Stimulated activated CD4-positive, alpha-beta T cell treated with anti-CD3 and anti-CD28 coated beads, Interleukin-1b, Interleukin-23, amount 100 ng/mL, for 1 hour (primary cell): ENCODE measurements at places on chromosomes 4 and X.

DNA sequence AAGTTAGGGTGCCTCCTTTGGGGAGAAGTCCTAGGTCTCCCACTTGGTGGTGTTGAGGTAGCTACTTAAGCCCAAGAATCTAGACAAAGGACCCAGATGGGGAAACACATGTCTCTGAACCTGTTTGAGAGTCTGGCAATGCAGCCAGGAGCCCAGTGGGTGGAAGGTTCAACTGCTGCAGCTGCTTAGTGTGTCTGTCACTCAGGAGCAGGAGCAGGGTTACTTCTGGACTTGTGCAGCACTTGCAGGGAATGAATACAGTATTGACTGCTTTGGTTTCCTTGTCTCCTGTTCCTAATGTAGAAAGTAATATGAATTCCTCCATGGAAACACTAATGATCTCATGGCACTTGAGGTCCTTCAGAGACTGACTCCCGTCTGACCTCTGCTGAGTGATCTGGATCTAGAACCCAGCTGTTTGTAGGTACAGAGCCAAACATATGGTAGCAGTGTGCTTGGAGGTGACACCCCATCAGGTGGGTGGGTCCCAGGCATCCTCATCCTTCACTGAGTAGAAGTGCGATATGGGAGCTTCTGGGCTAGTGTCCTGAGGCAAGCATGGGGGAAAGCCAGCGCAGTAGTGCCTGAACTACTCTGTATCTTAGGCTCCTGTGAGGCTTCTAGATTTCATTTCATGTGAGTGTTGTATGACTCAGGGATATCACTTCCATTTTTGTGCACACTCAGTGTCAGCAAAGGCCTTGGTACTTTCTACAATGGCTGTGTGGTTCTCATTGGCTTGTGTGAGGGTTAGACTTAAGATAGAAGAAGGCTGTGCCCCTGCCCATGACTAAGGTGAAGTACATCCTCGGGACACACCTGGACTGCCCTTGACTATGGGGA is 85.0 kb upstream of the WDR1 start:
- no peak for DNase-seq

- no peak for DNase-seq
Measured at GRCh38 chr4:71857713-71858451, 74.0 kb upstream of the GC start.

GRCh38 chr4:10096201-10096977 is 20.2 kb downstream of the WDR1 start:
- peak; percentile 50 for DNase-seq

DNA sequence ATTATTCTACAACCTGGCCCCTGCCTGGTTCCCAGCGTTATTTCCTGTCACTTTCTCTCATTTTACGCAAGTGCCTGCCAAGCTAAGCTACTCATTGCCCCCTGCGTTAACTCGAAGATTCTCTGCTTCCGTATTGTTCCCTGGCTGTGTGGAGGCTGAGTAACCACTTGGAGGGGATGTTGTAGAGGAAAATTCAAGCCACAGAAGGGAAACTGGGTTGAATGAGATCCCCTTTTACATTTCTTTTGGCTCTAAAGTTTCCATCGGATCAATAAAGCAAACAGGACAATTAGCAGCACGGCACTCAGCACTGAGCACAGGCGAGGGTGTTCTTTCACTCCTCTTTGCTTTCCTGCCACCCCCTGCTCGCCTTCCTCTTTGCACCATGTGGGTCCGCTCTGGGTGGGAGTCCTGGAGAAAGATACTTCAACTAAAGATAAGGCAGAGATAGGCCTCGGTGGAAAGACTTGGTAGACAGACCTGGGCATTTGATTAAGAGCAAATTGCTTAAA is 4.2 kb upstream of the TMSB4X start:
- no peak for DNase-seq
